CD4-positive, alpha-beta T cell treated with Interleukin-2 at 100 ng/mL for 4 hours (primary cell): ENCODE measurements at places on chromosomes 2 and 18.

GRCh38 chr18:37335409-37335736 lies 230.2 kb downstream of the CELF4 start:
- DNase-seq, result no peak

DNA sequence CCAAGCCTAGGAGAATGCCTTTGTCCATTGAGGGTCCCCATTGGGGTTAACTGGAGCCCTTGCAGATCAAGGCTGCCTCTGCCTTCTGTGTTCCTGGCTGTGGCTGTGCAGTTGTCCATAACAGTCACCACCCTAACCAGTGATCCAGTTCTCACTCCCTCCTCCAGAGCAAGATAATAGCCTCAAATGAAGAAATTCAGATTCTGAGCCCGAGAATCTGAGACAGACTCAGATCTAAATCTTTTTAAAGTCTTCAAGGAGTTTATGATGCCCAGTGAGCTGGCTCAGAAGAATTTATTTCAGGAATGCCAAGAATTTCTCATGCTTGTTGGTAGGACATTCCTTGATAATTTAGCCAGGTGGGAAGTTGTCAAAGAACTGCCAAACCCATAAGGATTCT lies 44.3 kb upstream of the RAB6C start:
- no peak for DNase-seq

- DNase-seq, result no peak
These were observed 28.4 kb downstream of the ADCYAP1 start for GRCh38 chr18:933082-933481.

DNA sequence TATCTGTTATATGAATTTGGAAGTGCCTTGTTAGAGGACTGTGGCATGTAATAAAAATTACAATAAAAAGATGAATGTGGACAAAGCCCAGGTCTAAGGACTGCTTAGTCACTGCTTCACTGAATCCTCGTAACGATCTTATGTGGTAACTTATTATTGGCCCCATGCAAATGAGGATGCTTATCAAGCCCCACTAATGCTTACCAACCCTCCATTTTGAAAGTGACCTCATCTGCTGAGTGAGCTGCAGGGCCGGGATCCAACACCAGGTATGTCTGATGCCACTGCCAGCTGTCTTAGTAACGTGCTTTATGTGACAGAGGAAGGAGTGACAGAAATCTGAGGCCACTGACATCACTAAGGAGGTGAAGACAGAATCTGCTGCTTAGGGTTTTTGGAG lies 65.3 kb upstream of the CCDC85A start:
- DNase-seq, result no peak

DNA sequence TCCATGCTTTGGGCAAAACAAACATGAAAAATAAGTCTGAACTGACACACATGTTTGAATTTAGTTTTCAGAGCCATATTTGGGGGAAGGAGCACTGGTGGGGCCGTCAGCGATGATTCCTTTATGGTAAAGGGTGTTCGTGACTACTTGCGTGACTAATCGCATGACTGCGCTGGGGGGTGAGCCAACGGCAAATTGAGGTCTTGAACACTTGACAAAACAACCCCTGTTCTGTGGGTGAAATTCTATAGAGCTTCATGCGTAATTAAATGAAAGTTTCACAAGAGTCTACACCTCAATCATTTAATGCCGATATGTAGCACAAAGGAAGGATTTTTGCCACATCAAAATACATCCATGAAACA lies 127.5 kb upstream of the CYP1B1 start:
- DNase-seq, result no peak

GRCh38 chr18:25669741-25670140 lies 317.8 kb upstream of the ZNF521 start:
- no peak for DNase-seq
